ENCODE measurements at places on chromosomes 16 and 17.

GRCh38 chr17:8859027-8859803 lies 8.3 kb downstream of the PIK3R6 start:
- DNase-seq: no peak

DNA sequence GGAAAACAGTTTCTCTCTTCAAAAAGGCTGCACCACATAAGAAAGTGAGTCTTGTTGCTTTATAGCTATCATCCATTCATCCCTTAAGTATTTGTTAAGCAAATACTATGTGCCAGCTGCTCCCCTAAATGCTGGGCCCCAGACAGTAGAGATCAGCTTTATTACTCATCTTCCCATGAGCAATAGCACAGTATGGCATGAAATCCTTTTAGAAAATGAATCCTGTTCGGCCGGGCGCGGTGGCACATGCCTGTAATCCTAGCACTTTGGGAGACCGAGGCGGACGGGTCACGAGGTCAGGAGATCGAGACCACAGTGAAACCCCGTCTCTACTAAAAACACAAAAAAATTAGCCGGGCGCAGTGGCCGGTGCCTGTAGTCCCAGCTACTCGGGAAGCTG lies 99.5 kb downstream of the MYO1D start:
- no peak for DNase-seq

DNA sequence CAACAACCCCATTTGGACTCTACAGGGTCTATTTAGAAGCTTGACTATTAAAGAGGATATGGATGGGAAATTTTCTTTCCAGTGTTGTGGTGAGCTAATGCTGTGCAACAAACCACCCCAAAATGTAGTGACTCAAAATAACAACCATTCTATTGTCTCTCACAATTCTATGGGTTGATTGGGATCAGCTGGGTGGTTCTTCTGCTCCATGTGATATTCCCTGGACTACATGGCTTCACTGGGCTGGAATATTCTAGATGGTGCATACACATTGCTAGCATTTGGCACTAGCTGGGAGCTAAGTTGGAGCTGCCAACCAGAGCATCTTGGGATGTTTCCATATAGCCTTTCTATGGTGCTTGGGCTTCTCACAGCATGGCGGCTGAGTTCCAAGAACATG lies 30.2 kb downstream of the SLC6A2 start:
- DNase-seq: no peak

- no peak for DNase-seq
Observed at GRCh38 chr17:2803386-2803785, 7.1 kb downstream of the RAP1GAP2 start.

GRCh38 chr17:57356719-57357391 lies 100.5 kb downstream of the MSI2 start:
- no peak for DNase-seq

DNA sequence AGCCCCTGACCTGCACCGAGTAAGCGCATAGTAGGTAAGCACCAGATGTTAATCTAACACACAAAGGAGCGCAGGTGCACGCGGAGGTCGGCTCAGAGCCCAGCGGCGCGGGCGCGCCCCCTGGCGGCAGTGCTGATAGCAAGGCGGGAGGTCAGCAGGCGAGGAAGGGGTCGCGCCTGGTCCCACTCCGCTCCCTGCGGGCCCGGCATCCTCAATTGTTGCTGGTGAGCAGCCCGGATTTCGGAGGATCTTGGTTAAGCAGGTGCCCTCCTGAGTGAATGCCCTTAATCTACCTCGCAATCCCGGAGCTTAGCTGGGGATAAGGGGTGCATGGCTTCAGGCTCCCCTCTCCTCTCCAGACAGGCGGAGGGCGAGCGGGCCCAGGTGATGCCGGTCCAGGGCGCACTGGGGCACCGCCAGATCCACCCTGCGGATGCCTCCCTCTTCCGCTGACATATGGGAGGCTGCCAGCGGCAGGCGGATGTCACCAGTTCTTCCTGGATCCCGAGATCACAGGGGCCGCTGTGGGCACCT lies 4.0 kb upstream of the WNT3 start:
- DNase-seq: no peak

DNA sequence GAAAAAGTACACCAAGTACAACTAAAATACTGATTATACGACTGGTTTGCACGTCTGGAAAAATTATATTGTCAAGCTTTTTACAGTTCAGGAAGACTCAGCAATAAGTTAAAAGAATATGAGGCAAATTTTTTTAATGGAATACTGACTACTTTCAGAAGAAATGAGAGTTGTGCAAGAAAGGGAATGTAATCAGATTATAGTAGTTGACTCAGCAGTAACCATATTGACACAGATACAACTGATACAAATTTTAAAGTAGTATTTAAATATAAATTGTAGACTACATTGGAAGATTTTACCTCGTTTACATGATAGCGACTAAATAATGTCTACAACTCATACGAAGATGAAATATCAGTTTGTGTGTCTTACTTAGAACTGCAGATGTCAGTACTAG lies 16.7 kb downstream of the ASGR2 start:
- DNase-seq: no peak

DNA sequence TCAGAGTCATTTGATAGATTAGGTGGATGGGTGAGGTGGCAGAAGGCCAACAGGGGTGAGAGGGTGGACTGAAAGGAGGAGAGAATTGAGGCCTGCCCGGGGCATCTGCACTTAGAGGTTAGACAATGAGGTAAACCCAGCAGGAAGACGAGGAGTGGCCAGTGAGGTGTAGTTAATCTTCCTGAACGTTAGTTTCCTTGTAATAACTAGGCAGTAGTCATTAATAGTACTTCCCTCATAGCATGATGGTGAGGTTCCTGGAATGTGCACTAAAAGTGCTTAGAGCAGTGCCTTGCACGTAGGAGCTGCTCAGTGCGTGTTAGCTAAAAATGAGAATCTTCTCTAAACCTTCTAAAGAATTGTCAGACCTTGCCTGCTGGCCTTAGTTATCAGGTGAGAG lies 13.5 kb upstream of the KSR1 start:
- DNase-seq: no peak

- DNase-seq: no peak
Observed at GRCh38 chr16:28098171-28098958, 34.9 kb upstream of the GSG1L start.

DNA sequence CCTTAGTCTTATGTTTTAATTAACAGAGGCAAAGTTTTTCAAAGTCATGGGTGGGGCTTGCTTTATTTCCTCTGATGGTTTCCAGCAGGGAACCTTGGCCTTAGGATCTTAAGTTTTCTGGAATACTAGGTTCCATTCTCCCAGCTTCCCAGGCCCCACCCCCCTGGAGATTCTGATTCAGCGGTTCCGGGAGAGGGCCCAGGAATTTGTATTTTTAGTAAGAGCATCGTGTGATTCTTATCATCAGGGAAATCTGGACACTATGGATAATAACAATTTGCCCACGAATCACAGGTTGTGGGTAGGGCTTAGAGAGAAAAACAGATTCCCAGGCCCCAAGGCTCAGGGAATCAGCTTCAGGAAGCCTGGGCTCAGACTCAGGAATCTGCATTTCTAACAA lies 263.6 kb downstream of the NTN1 start:
- DNase-seq: no peak

GRCh38 chr17:32494621-32495358 lies 8.0 kb downstream of the CDK5R1 start:
- no peak for DNase-seq

GRCh38 chr16:1079786-1080525 lies 7.4 kb downstream of the SSTR5 start:
- no peak for DNase-seq

- no peak for DNase-seq
Observed at GRCh38 chr16:86523166-86523740, 12.9 kb downstream of the FOXF1 start.

- no peak for DNase-seq
Observed at GRCh38 chr16:80948886-80949493, 57.7 kb downstream of the CMC2 start.

- no peak for DNase-seq
Observed at GRCh38 chr17:73783945-73784603, 139.8 kb upstream of the SDK2 start.

DNA sequence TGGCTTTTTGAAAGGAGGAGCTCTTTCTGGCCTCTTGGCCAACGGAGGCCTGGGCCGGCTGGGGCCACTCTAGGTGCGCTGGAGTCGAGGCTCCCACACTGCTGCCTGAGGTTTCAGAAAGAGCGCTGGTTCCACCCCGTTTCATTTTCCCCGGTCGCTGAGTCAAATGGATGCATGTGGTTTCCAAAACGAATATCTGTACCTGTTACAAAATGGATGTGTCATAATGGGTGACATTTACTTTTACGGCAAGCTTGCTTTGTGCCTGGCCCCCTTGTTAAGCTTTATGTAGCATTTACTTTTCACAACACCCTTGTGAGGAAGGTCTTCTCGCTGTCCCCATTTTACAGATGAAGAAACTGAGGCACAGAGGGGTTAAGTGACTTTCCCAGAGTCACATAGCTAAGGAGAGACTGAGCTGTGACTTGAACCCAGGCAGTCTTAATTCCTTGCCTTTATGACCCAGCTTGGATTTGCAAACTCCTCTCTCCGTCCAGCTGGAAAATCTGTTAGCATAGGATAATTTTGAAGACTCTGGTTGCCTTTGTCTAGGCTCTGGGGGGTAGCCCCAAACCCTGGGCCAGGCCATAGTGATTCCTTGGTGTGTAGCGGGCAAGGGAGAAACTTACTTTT lies 10.6 kb downstream of the KSR1 start:
- DNase-seq: no peak

DNA sequence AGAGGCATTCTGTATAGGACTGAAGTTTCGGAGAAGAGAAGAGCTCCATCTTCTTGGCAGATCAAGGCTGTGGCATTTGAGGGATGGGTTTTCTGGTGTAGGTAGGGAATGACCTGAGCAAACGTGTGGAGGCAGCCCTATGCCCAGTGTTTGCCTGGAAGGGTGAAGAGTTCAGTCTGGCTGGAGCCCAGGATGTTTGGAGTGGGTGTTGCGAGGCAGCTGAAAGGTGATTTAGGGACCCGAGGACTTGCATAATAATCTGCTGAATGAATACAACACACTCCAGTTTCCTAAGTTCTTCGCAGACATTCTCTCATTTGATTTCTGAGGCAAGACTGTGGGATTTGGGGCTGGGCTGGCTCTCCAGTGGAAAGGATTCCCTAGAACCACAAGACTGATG lies 186.2 kb downstream of the CYLD start:
- no peak for DNase-seq

- DNase-seq: no peak
Observed at GRCh38 chr17:28567604-28568003, 3.7 kb downstream of the PIGS start.

DNA sequence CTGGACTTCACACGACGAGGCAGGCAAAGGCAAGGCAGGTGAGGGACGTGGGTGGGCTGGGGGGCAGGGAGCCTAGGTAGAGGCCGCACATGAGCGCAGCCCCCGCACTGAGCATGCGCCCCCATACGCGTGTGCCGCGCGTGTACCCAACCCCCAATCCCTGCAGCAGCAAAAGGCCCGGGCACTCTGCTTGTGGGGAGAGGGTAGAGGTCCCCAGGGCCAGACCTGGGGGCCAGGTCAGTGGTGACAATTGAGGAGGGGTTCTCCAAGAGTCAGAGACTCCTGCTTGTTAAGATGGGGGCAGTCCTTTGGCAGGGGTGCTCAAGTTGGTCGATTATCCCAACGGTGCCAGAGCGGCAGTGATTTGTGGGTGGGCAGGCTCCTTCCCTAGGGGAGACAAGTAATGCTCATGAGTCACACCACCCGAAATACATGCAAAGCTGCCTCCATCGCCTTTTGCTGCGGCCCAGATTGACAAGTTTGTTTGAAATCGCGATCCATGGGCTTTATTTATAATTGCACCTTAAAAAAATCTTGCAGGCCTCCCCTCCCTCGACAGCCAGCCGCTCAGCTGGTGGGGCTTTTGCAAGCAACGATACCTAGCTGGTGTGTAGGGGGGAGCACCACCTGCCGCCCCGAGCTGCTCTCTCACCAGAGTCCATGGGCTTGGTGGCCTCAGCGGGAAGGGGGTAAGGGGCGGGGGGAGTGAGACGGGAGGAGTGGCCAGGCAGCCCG lies 1.1 kb upstream of the GIT1 start:
- DNase-seq: no peak

DNA sequence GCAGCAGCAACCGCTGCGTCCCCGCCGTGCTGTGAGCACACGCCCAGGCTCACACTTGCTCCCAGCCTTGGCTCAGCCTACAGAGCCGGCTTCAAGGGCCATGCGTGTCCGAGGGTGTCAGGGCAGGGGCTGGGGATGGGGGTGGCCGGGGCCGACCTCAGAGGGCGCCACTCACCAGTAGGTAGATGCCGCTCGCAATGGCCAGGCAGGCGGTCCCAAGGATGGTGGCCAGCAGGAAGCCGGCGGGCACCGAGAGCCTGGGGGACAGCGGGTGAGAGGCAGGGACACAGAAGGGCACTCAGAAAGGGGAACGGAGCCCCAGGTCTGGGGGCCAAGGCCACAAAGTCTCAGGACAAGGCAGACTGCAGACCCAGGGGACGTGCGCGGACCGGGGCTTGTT lies 4.9 kb downstream of the CYBA start:
- no peak for DNase-seq

DNA sequence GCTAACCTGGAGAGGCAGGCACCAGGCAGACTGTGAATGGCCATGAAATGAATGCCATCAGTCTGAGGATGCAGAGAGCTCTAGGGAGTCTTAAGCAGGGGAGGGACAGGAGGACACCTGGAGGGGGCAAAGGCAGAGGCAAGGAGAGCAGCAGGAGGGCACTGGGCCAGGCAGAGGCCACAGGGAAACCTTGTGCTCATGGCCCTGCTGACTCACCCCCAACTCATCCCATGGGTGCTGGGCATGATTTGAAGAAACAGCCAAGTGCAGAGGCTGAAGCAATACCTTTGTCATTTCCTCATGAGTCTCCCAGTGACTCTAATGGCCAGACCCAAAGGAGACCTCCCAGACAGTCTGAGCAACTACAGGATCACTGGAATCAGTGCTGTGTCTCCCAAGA lies 141.4 kb downstream of the TMEM132E start:
- DNase-seq: no peak

GRCh38 chr16:87431926-87432325 lies 39.8 kb downstream of the MAP1LC3B start:
- DNase-seq: no peak

DNA sequence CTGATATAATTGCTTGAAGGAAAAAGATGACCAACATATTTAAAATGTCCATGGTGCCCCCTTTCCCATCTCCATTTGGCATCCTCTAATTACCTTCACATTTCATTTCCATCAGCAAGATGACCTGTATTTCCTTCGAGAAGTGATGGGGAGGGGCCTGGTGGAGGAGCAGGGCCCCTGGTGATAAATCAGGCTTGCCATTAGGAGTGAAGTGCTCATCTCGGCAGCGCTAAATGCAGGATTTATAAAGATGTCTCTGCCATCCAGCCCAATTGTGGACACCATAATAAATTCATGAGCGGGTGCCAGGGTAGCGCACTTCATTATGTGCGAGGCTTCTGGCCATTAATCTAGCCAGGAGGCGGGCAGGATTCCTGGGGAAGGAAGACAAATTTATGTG lies 101.5 kb upstream of the IRX6 start:
- DNase-seq: no peak
